KG1 (cell line): ENCODE measurements at places on chromosomes 7 and 10.

GRCh38 chr7:101168412-101169049 is 3.2 kb upstream of the VGF start:
- no peak for DNase-seq

DNA sequence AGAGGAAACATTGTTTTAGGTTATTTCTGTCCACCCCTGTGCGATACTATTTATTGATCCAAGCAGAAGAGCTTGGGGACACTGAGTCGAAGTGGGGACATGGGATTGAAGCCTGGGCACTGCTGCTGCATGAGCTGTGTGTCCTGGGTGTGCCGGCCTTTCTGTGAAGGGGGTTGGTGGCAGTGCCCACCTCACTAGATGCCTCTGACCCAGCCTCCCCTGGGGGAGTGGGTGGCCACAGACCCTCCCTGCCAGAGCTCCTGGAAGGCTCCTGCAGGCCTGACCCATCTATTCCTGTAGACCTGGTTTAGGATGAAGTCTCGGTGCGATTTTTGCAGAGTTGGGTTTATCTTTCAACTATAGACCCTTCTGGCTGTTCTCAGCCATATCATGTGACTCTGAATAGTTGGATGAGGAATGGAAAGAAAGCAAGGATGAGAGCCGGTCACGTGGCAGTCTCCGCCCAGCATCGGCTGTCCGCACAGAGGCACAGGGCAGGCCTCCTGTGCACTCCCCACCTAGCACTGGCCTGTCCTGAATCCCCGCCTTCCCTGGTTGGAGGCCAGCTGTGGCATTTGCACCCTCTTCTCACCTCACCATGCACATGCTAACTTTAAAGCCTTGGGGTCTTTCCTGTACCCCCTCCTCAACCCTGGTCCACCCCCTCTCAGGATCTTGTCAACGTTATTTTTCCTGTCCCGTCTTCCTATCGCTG is 17.6 kb upstream of the SH2D4B start:
- DNase-seq = no peak

DNA sequence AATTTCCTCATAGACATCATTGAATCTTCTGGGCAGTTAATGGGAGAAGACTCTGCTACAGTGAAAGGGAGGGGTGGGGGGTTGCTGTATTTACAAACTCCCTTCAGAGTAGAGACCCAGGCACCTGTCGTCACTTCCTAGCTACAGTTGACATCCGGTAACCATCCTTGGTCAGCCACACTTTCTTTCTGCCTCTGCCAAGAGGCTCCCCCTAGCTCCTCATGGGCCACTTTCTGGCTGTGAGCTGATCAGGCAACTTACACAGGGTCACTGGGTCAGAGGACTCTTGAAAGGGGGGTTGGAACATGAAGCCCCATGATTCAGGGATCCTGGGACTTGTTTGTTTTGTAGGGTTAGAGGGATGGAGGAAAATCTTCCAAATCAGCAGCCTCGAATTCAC is 1.2 kb downstream of the TECPR1 start:
- DNase-seq = no peak

DNA sequence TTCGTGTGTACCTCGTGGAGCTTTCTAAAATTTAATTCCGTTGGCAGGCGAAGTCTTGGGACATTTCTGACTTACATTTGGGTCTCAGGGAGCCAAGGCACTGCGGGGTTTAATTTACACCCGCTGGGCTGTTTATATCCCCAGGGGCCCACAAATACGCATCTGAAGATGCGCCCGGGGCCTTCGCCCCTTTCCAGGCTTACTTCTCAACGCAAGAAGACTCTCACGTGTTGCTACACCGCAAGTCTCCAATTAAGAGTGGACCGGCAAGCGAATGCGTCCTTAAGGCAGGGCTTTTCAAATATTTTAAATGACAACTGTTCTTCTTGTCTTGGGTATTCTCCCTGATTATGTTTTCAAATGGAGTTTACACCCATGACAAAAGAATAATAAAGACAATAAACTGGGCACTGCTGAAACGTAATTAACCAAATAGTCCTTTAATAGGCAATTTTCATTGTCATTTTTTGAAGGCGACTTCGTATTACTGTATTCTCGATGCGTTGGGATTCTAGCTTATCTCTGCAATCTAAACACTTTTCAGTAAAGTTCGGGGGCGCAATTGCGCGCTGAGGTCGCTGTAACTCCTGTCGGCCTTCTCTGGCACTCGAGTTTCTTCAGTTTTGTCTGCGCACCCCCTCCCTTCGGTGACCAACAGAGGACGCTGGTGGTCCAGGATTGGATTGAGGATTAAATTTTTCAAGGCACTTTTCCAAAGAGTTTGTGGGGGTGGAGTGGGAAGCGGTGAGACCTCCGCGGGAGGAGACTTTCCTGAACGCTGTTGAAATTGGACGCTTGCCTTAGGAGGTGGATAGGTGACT is 837 bp upstream of the IGFBP3 start:
- DNase-seq = peak; percentile 7

DNA sequence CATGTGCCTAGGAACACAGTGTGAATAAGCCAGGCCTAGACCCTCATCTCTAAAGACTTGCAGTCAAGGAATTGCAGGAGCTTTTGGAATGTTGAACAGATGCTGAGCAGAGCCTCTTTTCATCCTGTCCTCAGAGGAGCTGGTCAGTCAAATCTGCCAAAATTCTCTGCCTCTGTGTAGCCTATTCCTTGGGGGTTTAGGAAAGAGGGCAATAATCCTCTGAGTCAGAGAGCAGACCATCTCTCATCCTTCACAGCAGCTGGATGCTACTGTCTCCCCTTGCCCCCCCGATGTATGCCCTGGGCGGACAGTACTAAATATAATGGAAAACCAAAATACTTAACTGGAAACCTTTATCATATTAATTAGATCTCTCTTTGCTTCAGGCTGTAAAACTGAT is 52.6 kb downstream of the BICC1 start:
- no peak for DNase-seq
